Stimulated activated CD4-positive, alpha-beta T cell treated with anti-CD3 and anti-CD28 coated beads, Interleukin-1b, Interleukin-23, amount 100 ng/mL, for 4 hours (primary cell): ENCODE measurements at places on chromosomes 1 and 21.

DNA sequence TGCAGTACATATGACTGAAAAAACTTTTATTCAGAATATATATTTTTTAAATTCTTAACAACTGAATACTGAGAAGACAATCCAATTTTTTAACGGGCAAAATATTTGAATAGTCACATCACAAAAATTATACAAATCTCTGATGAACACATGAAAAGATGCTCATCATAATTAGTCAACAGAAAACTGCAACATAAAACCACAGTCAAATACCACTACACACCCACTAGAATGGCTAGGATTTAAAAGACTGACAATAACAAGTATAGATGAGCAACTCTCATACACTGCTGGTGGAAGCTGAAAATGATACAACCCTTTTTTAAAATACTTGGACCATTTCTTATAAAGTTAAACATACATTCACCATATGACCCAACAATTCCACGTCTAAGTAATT is 87.7 kb upstream of the TNFSF4 start:
- no peak for DNase-seq

DNA sequence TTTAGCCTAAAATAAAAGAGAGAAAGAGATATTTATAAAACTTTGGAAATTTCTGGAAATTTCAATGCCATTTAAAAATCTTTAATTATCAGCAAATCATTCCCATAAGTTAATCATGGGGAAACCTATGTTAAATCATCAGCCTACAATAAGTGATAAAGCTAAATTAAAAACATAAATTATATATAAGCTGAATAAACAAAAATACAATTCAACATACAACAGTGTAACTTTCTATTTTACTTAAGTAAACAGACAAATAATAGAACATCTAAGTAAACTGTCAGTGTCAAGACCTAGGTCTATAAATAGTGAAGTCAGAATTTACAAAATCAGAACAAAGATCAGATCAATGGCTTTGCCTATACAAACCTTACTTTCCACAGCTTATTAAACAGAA is 57.5 kb downstream of the EPRS1 start:
- DNase-seq: no peak

- DNase-seq: no peak
These were observed 428.0 kb upstream of the CAMK1G start for GRCh38 chr1:209155546-209155945.

GRCh38 chr1:117098287-117098890 is 23.2 kb downstream of the TRIM45 start:
- no peak for DNase-seq

GRCh38 chr1:191520345-191520744 is 637.9 kb upstream of the RGS18 start:
- no peak for DNase-seq
